ENCODE measurements at places on chromosomes 16 and 17.

GRCh38 chr16:69345923-69346322 lies 5.7 kb downstream of the TMED6 start:
- no peak for DNase-seq

GRCh38 chr16:473046-474043 lies 47.9 kb downstream of the RAB11FIP3 start:
- no peak for DNase-seq

- no peak for DNase-seq
Measured at GRCh38 chr16:22031483-22032083, 23.7 kb downstream of the MOSMO start.

GRCh38 chr17:44983563-44983962 lies 15.5 kb upstream of the C1QL1 start:
- DNase-seq = no peak

DNA sequence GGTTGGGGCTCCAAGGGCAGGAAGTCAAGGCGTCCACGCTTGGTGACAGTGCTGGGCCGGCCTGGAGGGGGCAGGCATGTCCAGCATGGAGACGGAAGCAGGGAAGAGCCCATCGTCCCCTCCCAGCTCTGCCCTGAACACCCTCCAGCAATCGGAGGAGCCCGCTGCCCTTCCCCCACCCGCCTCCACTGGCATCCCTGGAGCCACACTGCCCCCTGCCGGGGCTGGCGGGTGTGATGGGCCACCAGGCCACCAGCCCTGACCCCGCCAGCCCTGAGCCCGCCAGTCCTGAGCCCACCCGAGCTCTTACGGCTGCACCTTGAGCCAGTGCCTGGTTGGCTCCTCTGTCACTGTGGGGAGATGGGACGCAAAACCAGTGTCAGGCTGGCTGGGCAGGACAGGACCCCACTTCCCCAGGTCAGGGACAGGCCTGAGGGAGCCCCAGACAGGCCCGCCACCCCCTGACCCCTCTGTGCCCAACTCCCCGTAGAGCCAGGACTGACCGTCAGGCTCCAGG lies 4.1 kb upstream of the CDH15 start:
- peak; percentile 77 for DNase-seq

GRCh38 chr16:17304106-17304490 lies 166.7 kb downstream of the XYLT1 start:
- no peak for DNase-seq

DNA sequence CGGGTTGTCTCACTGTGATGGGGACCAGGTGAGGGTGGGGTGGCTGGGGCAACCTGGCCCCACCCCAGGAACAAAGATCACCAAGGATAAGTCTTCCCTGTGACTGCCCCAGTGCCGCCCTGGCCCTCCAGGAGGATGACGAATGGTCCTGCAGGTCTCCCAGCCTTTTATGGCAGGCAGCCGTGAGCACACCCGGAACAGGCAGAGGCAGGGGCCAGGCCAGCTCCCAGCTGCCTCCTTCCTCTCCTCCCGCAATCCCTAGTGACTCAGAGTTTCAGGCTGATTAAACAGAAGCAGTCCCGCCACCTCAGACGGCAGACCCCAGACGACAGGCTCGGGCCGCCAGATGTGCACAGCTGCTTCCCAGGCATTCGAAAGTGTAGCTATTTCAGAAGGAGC lies 13.3 kb downstream of the JUP start:
- DNase-seq = peak; percentile 92

DNA sequence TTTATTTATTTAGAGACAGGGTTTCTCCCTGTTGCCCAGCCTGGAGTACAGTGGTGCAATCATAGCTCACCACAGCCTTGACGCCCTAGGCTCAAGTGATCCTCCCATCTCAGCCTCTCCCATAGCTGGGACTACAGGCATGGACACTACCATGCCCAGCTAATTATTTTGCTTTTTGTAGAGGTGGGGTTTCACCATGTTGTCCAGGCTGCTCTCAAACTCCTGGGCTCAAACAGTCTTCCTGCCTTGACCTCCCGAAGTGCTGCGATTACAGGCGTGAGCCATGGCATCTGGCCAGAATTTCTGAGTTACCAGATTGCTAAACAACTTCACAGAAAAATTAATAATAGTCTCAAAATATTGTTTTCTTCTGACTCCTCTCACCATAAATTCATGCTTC lies 21.7 kb downstream of the MOSMO start:
- DNase-seq = peak; percentile 46

DNA sequence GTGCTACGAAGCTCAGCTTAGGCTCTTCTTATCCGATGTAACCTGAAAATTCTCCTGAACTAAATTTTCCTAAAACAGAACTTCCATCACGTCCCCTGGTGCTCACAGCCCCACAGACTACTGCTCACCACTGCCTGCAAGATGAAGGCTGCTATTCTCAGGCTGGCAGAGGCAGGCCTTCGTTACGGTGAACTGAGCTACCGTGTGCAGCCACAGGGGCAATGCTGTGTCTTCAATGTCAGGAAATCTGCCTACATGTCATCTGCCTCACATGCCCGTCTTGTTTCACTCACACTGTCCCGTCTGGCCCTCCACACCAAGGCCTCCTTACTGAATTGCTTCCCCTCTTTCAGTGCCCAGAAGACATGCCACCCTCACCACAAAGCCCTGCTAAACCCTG lies 15.9 kb downstream of the EMC8 start:
- DNase-seq = no peak

GRCh38 chr16:83652943-83653342 lies 154.8 kb upstream of the HSBP1 start:
- DNase-seq = peak; percentile 48

- no peak for DNase-seq
Measured at GRCh38 chr17:78647032-78647431, 69.8 kb upstream of the DNAH17 start.

DNA sequence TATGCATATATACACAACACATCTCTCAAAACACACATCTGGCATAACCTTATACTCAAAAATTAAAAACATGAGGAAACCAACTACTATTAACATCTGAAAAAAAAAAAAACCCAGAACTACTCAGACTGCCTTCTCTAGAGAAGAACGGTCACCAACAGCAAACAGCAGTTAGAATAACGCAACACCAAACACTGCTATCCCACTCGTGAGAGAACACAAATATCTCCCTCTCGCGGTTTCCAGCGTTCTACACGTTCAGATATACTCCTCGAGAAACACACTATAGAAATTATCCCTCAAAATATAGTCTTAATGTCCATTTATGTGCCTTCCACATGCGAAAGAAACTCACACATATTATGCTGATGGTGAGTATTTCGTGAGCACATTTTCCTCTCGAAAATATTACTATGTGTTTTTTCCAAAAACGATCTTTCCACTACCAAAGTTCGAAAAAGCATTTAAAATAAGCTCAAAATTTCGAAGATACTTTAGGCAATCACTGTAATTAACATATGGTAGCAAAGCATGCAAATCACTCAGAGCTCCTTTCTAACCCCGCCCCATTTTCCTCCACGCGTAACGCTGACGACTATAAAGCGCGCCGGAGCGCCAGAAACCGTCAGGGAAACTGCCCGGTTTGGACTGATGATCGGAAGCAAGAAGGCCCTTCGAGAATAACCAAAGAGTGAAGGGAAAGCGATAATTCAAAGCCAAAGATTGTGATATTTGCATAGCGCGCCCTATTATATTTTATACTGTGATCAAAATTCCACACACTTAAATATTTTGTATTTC lies 60.1 kb downstream of the TEX14 start:
- peak; percentile 98 for DNase-seq

DNA sequence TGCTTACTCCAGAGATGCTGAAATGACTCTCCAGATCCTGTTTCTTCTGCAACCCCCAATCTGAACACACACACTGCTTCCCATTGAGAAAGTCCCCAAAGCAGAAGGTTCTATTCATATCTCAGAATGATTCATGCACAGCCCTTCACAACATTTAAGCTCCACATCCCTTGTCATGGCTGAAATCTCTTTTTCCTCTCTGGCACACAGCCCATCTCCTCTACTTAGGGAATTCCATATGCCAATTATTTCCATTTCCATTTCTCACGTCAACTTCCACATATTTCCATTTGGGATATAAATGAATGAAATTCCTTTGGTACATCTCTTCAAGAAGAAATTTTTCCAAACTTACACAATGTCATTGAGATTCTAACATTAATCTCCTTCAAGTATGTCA lies 119.6 kb downstream of the CDH11 start:
- DNase-seq = peak; percentile 4

GRCh38 chr17:71168053-71168741 lies 952.6 kb upstream of the SOX9 start:
- DNase-seq = no peak

GRCh38 chr17:33811004-33811760 lies 443.9 kb upstream of the CCL2 start:
- no peak for DNase-seq

DNA sequence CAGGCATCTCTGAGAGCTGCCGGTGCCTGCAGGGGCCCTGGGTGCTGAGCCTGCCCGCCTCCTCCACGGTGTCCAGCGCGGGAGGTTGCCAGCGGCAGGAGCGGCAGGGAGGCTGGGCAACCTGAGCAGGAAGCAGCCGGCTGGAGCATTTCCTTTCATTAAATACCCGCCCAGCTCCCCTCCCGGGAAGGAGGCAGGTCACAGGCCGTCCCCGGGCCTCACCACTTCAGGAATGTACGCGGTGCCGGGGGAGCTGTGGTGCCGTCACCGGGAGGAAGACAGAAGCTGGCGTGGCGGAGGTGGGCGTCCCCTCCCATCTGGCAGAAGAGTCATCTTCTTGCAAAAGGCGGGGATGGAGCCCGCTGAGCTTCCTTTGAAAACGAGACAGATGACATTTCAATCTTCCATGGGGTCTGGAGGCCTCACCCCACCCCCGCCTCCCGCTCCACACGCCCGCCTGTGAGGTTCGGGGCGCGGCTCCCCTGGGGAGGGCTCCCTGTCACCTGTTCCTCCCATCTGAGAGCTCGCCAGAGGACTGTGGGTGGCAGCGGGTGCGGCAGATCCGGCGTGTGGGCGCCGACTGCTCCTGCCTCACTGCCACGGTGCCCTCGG lies 16.0 kb downstream of the SOX8 start:
- peak; percentile 50 for DNase-seq

- peak; percentile 83 for DNase-seq
Measured at GRCh38 chr17:56785405-56785804, 48.3 kb downstream of the C17orf67 start.

DNA sequence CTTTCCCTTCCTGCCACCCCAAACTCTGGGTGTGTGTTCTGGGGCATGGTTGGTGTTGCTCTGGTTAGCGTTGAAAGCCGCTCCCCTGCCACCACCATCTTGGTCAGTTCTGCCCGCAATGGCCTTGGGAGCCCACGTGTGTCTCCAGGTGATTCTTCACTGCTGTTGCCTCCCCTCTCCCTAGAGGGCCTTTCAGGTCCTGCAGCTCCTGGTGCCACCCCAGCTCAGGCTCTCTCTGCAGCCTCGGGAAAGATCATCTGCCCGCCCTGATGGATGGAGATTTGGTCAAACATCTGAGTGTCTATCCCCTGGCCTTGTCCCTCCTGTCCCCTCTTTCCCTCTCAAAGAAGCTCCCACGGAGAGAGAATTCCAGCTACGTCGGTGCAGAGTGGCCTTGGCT lies 241.3 kb downstream of the RBFOX3 start:
- DNase-seq = no peak

GRCh38 chr17:61144617-61145564 lies 254.8 kb upstream of the TBX2 start:
- no peak for DNase-seq

DNA sequence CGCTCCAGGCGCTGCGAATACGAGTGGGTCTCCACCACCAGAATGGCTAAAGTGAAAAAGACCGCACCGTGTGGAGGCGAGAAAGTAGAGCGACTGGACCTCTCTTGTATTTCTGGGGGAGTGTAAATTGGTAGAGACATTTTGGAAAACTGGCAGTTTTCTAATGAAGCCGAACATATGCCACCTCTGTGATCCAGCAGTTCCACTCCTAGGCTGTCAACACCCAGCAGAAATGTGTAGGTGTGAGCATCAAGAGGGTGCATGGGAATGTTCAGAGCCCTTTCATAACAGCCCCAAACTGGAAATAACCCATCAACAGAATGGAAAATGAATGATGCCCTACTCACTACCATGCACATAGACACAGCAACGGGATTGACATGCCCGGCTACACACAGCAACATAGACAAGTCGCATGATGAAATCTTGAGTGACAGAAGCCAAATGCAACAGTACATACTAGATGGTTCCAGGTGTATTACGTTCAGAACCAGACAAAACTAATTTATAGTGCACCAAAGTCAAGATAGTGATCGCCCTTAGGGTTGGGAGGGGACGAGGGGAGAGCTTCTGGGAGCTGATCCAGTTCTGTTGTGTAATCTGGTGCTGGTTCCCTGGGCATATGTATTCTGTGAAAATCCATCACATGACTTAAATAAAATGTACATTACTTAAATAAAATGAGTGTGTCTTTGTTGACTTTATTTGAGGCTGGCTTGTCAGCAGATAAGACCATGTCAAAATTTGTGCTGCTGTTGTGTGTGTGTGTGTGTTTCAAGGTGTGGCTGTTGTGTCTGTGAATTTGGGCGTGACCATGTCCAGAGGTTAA lies 877 bp upstream of the BCL7C start:
- DNase-seq = peak; percentile 65
